Urinary bladder (tissue), 4 donors: ENCODE measurements at places on chromosomes 13 and 19. TPM values are rescaled to one million over a fixed set of nuclear protein-coding genes. Genes with fewer than 3 reads are reported as not detected.
A peak's percentile ranks its signal among the peaks of the same experiment; 100 is the strongest.

Gene SCGB2B2
- 0.32 TPM for total RNA-seq

Gene MEIOSIN
- not detected for total RNA-seq

Gene ZNF575
- 0.42 TPM for total RNA-seq

Gene SLITRK5
- total RNA-seq: 6.3 TPM

Gene ICAM4
- total RNA-seq: 2.6 TPM

GRCh38 chr13:29436721-29437280, 158.7 kb downstream of the SLC7A1 start:
- DNase-seq: no peak

- no peak for DNase-seq
Measured at GRCh38 chr13:102881819-102882686, 36.2 kb downstream of the ERCC5 start.

GRCh38 chr13:45974500-45974899, 78.0 kb downstream of the ZC3H13 start:
- no peak for DNase-seq

DNA sequence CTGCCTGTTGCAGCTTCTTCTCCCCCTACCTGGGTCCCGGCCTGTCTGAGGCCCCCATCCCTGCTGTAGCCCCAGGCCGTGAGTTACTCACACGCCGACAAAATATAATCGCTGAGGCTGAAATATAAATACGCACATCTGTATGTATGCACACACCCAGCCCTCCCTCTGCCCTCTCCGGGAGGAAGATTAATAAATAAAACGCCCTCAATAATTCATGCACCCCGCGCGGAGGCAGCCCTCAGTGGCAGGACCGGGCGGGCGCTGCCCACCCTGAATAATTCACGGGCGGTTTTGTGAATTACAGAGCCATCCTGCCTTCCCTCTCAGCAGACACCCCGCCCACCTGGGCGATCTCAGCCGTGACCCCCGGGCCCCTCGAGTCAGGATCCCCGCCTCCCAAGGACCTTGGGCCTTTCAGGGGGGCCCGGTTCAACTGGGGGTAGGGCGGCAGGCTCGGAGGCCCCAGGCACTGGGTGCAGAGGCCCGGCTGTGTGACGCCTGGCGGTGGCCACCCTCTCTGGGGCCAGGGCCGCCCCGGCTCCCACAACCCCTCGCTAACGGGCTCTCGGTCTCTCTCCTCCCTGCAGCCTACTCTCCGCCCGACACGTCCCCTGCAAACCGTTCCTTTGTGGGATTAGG, 24.2 kb downstream of the SMIM24 start:
- no peak for DNase-seq

DNA sequence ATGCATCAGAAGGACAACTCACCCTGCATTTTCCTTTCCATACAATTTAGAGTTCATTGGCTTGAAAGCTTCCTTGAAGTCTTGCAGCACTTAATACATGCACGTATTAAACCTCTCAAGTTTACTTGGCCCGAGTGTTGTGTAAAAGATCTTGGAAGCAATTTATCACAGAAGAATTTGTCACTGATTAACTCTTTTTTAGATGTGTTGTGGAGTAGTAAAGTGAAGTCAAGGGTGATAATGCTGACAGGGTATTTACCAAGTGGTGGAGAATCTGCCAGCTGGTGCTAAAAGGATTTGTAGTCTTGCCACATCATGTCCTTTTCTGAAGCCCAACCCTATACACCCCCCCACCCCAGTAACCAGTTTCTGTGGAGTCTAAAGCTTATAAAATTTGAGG, 421.0 kb upstream of the MIR17HG start:
- no peak for DNase-seq

GRCh38 chr13:106261450-106261849, 274.0 kb downstream of the EFNB2 start:
- no peak for DNase-seq

- DNase-seq: peak; percentile 67
Measured at GRCh38 chr19:56637976-56638555, 4.9 kb upstream of the SMIM17 start.

- no peak for DNase-seq
Measured at GRCh38 chr13:53127373-53127772, 98.8 kb downstream of the OLFM4 start.

- DNase-seq: no peak
Measured at GRCh38 chr13:108316413-108316812, 46.9 kb downstream of the TNFSF13B start.

DNA sequence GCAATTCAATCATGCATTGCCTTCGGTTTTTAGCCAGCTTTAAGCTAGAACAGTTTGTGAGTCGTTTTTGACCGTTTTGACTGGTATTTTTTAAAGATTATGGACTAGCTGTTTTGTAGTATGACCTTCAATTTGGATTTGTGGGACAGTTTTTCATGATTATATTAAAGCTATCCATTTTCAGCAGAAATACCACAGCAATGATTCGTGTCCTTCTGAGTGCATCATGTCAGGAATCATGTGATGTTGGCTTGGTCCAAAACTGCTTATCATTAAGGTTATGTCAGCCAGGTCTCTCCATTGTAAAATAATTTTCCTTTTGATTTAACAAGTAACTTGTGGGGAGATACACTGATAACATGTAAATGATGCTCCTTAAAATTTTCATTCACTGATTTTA, 229.0 kb downstream of the POSTN start:
- no peak for DNase-seq

DNA sequence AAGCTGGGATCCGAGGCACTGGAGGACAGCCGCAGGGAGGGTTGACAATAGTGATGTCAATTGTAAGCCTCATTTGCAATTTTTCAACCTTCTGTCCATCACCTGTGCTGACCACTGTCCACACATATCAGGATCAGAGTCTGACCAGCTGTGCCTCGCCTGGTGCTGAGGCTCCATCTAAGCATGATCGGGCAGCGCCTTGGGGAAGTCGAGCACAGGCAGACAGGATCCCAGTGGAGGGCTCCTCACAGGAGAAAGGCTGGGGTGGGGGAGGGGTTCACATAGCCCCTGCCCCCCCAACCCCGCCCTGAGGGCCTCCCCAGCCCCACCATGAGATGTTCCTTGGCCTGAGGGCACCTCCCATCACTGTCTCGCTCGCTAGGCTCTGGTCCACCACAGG, 60.3 kb downstream of the RAB20 start:
- no peak for DNase-seq

- no peak for DNase-seq
Measured at GRCh38 chr19:35178701-35179100, 24.2 kb downstream of the FXYD5 start.

DNA sequence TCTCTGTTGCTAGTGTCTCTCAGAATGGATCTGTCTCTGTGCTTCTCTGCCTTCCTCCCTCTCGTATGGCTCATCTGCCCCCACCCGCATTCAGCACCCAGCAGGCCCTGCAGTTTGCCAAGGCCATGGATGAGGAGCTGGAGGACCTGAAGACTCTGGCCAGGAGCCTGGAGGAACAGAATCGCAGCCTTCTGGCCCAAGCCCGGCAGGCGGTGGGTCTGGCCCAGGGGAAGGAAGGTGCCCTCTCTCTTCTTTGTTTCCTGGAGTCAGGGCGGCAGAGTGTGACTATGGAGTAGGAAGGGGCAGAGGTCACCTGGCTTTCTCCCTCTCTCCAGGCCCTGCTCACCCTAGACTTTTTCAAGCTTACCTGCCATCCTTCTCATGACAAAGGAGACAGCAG, 10.9 kb downstream of the KASH5 start:
- DNase-seq: no peak
